ENCODE measurements at places on chromosomes 3 and 15. TPM values are rescaled to one million over a fixed set of nuclear protein-coding genes. Genes with fewer than 3 reads are reported as not detected.

DNA sequence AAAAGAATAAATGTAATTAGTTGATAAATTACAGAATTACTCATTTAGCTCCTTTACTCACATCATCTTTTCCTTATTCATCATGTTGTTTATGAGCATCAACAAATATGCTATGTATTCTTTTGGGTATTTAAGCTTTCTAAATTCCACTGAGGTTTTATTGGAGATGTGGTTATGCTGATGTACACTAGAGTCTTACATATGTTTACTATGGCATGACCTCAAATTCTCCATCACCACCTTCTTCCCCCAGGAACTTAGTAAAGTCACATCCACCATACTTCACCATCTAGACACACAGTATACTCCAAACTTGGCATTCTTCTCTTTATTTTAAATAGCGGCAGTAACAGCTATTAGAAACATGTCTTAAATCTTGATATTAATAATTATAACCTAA is 74.1 kb upstream of the MELTF start:
- DNase-seq: peak; percentile 20

- DNase-seq: no peak
Measured at GRCh38 chr3:182816181-182816580, 22.9 kb downstream of the ATP11B start.

- no peak for DNase-seq
Measured at GRCh38 chr15:25880411-25880810, 17.3 kb upstream of the ATP10A start.

KLF15 gene
- polyA plus RNA-seq: 0.53 TPM
